ENCODE measurements at places on chromosomes 2 and 18. TPM values are rescaled to one million over a fixed set of nuclear protein-coding genes. Genes with fewer than 3 reads are reported as not detected.

The INO80D gene
- polyA plus RNA-seq, result 3.6 TPM

The CELF4 gene
- polyA plus RNA-seq, result not detected

The SALL3 gene
- not detected for polyA plus RNA-seq

The CTNNA2 gene
- not detected for polyA plus RNA-seq

GRCh38 chr2:169363560-169364150 lies 1.3 kb upstream of the LRP2 start:
- no peak for DNase-seq

- DNase-seq, result no peak
Observed at GRCh38 chr18:34600158-34600557, 109.9 kb upstream of the DTNA start.
